ENCODE measurements at places on chromosomes 16 and 17.

DNA sequence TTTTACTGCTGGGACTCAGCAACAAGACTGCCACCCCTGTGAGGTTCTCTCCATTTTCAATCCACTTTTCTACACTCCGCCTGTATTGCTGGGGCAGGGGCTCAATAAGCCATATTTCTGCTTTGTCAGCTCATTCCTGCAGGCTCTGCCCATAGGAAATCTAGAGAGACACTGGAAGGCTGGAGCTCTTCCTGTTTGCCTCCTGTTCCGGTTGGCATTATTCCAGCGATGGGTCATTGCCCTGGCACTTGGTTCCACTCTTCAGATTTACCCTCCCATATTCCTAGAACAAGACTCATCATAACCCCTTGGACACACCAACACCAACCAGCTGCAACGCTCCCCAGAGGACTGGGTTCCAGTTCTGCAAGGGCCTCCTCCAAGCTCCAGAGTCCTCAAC, 210.4 kb downstream of the CA10 start:
- no peak for DNase-seq

GRCh38 chr17:80780381-80781198, 211.1 kb upstream of the CHMP6 start:
- DNase-seq, result no peak

GRCh38 chr16:79482011-79482410, 118.5 kb downstream of the MAF start:
- peak; percentile 29 for DNase-seq

- DNase-seq, result no peak
These were observed 150.0 kb downstream of the HS3ST4 start for GRCh38 chr16:25841761-25842160.

GRCh38 chr17:50259477-50260324, 14.6 kb upstream of the TMEM92 start:
- no peak for DNase-seq

DNA sequence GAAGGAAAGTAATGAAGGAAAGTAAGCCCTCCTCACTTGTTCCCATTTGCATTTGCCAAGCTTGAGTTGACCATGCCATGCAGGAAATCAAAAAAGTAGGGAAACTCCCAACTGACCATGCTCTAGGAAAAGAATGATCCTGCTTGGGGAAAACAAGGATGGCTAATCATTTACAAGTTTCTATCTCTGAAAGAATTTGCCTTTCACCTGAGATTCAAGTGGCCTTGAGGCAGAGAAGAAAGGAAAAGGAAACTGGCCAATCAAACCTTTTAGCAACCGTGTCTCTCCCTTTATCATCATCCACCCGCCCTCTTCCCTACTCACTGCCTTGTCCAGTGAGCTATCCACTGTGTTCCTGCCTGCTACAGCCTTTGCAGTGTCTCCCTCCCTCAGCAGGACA, 757.2 kb upstream of the SOX9 start:
- no peak for DNase-seq
